ENCODE measurements at places on chromosomes 16 and 17. TPM values are rescaled to one million over a fixed set of nuclear protein-coding genes. Genes with fewer than 3 reads are reported as not detected.

The FOXC2 gene
- total RNA-seq: 1.9 TPM

The PRAC2 gene
- not detected for total RNA-seq

The CIBAR2 gene
- total RNA-seq: not detected

The TPSAB1 gene
- total RNA-seq: 6.6 TPM

The POLR3K gene
- total RNA-seq: 10.0 TPM

The NME3 gene
- total RNA-seq: 28.2 TPM

The ERBB2 gene
- total RNA-seq: 70.5 TPM

The CA7 gene
- total RNA-seq: not detected

The ALOXE3 gene
- not detected for total RNA-seq

The DEXI gene
- 68.8 TPM for total RNA-seq

The C17orf113 gene
- total RNA-seq: 0.46 TPM

The ZNF385C gene
- 0.17 TPM for total RNA-seq

DNA sequence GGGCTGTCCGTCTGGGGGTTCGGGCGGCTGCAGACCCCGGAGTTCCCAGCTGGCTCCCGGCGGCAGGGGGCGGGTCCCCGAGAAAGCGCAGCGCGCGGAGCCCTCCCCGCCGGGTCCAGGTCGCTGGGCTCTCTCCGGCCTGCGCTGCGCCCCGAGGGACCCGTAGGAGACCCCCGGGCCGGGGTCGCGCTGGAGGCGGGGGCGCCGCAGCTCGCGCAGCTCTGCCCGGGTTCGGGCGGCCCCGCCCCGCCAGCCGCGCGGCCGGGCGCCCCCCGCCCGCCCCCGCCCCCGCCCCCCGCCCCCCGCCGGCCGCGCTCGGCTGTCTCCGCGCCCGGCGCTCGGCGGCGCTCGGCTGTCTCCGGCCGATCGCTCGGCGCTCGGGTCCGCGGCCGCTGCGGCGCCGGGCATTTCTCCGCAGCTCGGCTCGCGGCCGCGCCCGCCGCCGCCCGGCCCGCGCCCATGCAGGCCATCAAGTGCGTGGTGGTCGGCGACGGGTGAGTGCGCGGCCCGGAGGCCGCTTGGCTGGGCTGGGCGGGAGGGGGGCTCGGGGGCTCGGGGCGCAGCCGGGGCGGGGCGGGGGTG, at the start of gene RAC3:
RAC3 (plus strand) TSS at position 376 of the 582 bp plus-strand sequence; CDS start at position 460, 84 bp downstream.
- DNase-seq: no peak

GRCh38 chr17:62601471-62601870, 26.0 kb upstream of the MRC2 start:
- DNase-seq: no peak

- DNase-seq: peak; percentile 30
Measured at GRCh38 chr16:3283543-3284447, 504 bp downstream of the ZNF263 start.

- DNase-seq: no peak
Measured at GRCh38 chr16:49410226-49410625, 36.6 kb downstream of the C16orf78 start.

GRCh38 chr16:86510465-86511261, at the start of gene FOXF1:
TSS of gene FOXF1 (plus strand) at chr16:86510527. CDS start at chr16:86510570, 43 bp downstream.
- no peak for DNase-seq

GRCh38 chr17:29661213-29661612, 38.5 kb upstream of the CORO6 start:
- no peak for DNase-seq

GRCh38 chr17:80826955-80827645, 164.5 kb upstream of the CHMP6 start:
- DNase-seq: peak; percentile 23

- DNase-seq: peak; percentile 40
Measured at GRCh38 chr17:63987221-63988126, 10.7 kb upstream of the PRR29 start.

DNA sequence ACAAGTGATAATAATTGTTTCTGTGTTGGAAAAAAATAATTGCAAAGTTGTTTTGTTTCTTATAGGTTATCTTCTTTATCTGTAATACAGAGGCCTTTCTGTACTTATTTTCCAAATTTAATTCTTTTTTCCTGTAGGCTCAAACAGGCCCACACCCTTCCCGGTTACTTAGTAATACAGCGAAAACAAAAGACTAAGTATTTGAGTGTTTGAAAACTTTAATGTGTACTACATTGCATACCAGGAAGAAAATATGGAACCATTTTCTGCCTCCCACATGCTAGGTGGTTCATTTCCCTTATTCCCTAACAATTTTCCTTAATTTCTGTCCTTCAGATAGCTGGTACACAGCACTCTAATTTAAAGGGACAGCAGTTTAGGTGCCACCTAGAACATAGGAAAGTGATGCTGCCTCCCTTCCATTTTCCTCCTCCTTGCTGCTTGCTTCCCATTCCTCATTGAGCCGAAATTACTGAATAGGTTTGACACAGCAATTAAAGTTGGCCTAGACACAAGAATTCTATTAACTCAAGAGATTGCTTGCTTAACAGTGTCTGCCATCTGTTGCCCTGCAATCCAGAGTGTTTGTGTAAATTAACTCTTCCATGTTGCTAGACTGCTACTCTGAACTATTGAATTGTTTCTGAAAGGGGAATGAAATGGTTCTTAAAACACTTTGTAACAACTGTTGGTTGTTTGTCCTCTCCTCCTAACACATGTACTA, 24.2 kb downstream of the CYB5B start:
- no peak for DNase-seq

- no peak for DNase-seq
Measured at GRCh38 chr17:14903854-14904253, 361.3 kb downstream of the PMP22 start.

DNA sequence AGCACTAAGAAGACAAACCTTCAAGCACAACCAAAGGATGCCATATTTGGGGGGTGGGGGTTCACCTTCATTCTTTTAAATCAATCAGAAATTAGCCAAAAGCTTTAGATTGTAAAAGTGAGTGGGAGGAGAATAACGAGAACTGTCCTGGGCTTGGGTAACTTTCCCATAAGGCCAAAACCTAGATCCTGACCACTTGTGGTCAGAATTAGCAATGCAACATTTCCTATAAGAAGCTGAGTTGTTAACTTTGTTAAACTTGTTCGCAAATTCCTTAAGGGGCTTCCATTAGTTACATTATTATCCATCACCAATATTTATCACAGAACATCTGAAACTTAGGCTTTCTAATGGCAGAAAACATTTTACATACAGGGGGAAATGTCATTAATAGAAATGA, 25.1 kb downstream of the STAT5B start:
- DNase-seq: no peak

- DNase-seq: no peak
Measured at GRCh38 chr17:18002171-18002570, 29.5 kb downstream of the DRC3 start.

DNA sequence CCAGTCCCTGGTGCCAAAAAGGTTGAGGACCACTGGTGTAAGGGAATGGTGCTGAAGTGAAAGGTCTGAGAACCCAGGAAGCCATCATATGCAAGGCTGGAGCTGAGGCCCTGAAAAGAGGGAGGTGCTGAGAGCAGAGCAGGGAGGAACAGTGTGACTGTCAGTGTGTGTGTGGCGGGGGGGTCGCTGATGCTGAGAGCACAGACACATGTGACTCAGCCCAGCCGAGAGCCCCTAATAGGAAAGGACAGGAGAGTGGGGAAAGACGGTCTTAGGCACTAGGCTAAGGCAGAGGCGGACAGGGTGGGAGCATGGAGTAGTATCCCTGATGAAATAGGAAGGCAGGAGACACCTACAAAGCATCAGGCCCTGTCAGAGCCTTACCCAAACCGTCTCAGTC, 1.2 kb downstream of the B9D1 start:
- no peak for DNase-seq

GRCh38 chr17:7856011-7856810, 1.1 kb downstream of the NAA38 start:
- peak; percentile 88 for DNase-seq

DNA sequence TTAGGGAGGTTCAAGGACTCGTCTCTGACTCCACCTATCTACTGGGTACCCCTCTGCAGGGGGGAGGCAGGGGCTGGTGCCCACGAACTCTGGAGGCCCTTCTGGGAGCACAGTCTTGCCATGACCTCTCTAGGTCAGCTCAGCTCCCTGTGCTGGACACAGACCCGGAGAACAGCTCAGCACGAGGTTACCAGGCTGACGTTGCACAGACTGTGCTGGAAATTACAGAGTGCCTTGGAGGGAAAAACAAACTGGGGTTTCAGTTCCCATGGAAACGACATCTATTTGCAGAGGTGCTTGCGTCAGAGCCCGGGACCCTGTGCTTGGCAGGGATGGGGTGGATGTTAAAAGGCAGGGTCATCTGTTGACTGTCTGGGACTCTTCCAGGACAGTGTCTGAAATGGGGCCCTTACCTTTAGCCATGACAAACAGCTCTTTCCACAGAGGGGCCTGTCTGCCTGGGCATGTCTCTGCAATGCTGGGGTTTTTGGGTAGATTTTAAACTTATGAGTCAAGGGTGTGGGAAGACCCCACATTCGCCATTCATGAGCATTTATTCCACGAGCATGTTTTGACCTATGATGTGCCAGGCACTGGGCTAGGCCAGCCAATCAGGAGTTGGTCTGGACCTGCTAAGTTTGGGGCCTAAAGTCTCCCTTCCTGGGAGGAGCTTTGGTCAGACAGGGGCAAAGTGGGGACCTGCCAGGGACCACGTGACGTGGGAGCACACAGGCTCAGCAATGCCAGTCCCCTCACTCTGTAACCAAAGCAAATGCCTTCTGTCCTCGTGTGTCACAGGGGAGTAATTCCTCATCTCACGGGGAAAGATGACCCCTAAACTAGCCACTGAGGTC, 22.5 kb downstream of the CCR7 start:
- peak; percentile 75 for DNase-seq

DNA sequence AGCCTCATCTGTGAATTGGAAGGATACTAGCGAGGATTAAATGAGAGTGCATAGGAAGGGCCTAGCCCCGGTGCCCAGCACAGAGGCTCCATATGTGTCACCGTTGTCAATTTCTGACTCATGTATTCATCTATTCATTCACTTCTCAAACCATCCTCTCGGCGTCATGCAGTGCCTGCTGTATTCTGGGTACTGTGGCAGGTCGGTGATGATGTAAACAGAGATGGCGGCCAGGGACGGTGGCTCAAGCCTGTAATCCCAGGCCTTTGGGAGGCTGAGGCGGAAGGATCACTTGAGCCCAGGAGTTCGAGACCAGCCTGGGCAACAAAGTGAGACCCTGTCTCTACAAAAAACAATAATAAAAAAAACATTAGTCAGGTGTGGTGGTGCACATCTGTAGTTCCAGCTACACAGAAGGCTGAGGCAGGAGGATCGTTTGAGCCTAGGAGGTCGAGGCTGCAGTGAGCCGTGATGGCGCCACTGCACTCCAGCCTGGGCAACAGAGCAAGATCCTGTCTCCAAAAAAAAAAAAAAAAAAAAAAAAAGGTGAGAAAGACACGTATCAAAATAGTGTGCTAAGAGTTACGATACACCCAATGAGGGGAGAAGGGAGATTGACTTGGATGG, 4.3 kb upstream of the PPP1R1B start:
- no peak for DNase-seq

DNA sequence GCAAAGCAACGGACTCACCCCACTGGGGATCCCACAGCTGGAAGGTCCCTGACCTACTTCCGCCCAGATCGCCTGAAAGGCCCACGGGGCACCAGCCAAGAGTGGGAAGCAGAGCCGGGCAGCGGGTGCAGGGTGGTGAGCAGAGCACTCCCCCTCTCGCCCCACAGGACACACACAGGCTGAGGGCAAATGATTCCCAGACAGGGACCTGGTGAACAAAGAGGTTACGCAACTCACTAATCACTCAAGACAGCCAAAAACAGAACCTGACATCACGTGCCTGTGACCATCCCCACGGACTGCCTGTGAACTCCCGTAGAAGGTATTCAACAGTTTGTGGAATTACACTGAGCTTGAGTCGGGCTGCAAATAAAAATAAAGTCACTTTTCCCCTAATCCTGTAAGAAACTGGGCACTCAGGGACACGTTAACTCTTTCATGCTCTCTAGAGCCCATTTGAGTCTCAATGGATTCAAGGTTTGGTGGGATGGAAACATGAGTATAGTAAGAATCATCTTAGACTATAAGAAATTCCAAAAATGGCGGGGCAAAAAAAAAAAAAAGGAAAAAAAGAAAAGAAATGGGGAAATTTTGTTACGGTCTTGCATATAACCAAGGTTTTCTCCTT, 396.1 kb downstream of the SOX9 start:
- no peak for DNase-seq

GRCh38 chr17:80805032-80805751, 186.4 kb upstream of the CHMP6 start:
- DNase-seq: no peak

GRCh38 chr16:74574146-74574545, 32.8 kb downstream of the GLG1 start:
- no peak for DNase-seq

- peak; percentile 16 for DNase-seq
Measured at GRCh38 chr16:72501739-72502593, 330.0 kb upstream of the PMFBP1 start.

GRCh38 chr16:11224894-11225676, 30.9 kb downstream of the SOCS1 start:
- peak; percentile 44 for DNase-seq

GRCh38 chr17:50642722-50643656, 8.3 kb downstream of the ABCC3 start:
- DNase-seq: no peak

GRCh38 chr16:19380328-19380727, 37.4 kb upstream of the TMC5 start:
- no peak for DNase-seq
